ENCODE measurements at places on chromosomes 2 and 18. TPM values are rescaled to one million over a fixed set of nuclear protein-coding genes. Genes with fewer than 3 reads are reported as not detected.

Gene FHOD3
- not detected for total RNA-seq

Gene GKN1
- total RNA-seq, result not detected

Gene CYS1
- 0.78 TPM for total RNA-seq

Gene CDK15
- total RNA-seq, result not detected

Gene NETO1
- total RNA-seq, result not detected

Gene UNC80
- not detected for total RNA-seq

Gene DOK6
- not detected for total RNA-seq

Gene DSG3
- not detected for total RNA-seq

Gene PTH2R
- total RNA-seq, result 0.14 TPM

Gene GREB1L
- not detected for total RNA-seq

Gene CCDC178
- total RNA-seq, result not detected

Gene ATL2
- total RNA-seq, result 57.7 TPM

Gene KCNG2
- total RNA-seq, result not detected

Gene OTOS
- not detected for total RNA-seq

Gene SLC1A4
- total RNA-seq, result 21.0 TPM

Gene ANXA4
- 45.6 TPM for total RNA-seq

Gene MC4R
- total RNA-seq, result not detected

Gene TUBA3E
- total RNA-seq, result not detected

Gene SH2D6
- 1.3 TPM for total RNA-seq

Gene MAP4K3
- total RNA-seq, result 22.7 TPM

Gene IMP4
- total RNA-seq, result 136 TPM

Gene MTERF4
- 35.4 TPM for total RNA-seq

Gene UGT1A1
- total RNA-seq, result not detected

Gene LYG2
- not detected for total RNA-seq

Gene DHRS9
- total RNA-seq, result 3.3 TPM

Gene COL4A3
- total RNA-seq, result not detected

Gene TXNDC2
- 0.39 TPM for total RNA-seq

Gene ACADL
- not detected for total RNA-seq

Gene FOSL2
- total RNA-seq, result 156 TPM

Gene SLC5A6
- total RNA-seq, result 70.7 TPM

Gene TP53I3
- total RNA-seq, result 2.7 TPM

Gene RPL37A
- 3,117 TPM for total RNA-seq

Gene SERPINB3
- not detected for total RNA-seq

Gene IL1F10
- not detected for total RNA-seq

Gene FMNL2
- 14.3 TPM for total RNA-seq

Gene PJVK
- total RNA-seq, result 1.7 TPM

Gene IMPA2
- total RNA-seq, result 22.2 TPM

Gene REG1B
- not detected for total RNA-seq

Gene G6PC2
- not detected for total RNA-seq

Gene TTC39C
- 14.3 TPM for total RNA-seq

Gene LHCGR
- not detected for total RNA-seq

Gene TWIST2
- not detected for total RNA-seq

Gene SNX17
- 120 TPM for total RNA-seq

Gene REL
- 123 TPM for total RNA-seq

Gene MYO1B
- 7.0 TPM for total RNA-seq

Gene TMEM87B
- total RNA-seq, result 15.8 TPM

Gene CAPN14
- total RNA-seq, result 0.18 TPM

Gene LAMA1
- total RNA-seq, result not detected

Gene THADA
- total RNA-seq, result 48.3 TPM

Gene DQX1
- total RNA-seq, result 0.39 TPM

Gene XIRP2
- not detected for total RNA-seq

Gene TUBA4B
- total RNA-seq, result not detected

Gene ABCG5
- total RNA-seq, result 0.14 TPM

All from activated T-helper 2 cell treated with anti-CD3 and anti-CD28 coated beads, Interferon-gamma antibody, Interleukin-2, Interleukin-4, amounts not matched to agents 10 μg/mL and 5 μg/mL and 100 μg/mL, durations not matched to agents 14 hours and 24 hours and 36 hours (primary cell).